ENCODE measurements at places on chromosomes 13 and 19. TPM values are rescaled to one million over a fixed set of nuclear protein-coding genes. Genes with fewer than 3 reads are reported as not detected.

- DNase-seq, result peak; percentile 52
Measured at GRCh38 chr19:16824658-16825311, 4.4 kb upstream of the SIN3B start.

DNA sequence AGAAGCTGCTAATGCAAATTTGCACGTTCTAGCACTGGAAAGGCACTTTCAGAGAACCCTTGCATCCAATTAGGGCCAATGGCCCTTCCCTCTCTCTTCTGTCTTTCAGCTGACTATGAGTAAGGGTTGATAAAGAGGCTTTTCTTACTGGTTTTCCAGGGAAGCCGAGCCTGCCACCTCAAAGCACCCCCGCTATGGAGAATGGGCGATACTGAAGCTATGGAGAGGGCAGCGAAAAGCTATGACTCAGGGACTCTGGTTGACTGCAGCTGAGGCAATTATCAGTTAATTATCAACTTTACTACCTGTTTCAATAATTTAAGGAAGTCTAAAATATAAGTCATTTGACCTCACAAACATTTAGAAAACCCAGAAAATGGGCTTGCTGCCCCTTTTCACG, 115.8 kb downstream of the TRPC4 start:
- DNase-seq, result peak; percentile 65

- no peak for DNase-seq
Measured at GRCh38 chr19:43804432-43804831, 2.2 kb upstream of the LYPD5 start.

- DNase-seq, result no peak
Measured at GRCh38 chr19:15218501-15218900, 13.7 kb downstream of the EPHX3 start.

DNA sequence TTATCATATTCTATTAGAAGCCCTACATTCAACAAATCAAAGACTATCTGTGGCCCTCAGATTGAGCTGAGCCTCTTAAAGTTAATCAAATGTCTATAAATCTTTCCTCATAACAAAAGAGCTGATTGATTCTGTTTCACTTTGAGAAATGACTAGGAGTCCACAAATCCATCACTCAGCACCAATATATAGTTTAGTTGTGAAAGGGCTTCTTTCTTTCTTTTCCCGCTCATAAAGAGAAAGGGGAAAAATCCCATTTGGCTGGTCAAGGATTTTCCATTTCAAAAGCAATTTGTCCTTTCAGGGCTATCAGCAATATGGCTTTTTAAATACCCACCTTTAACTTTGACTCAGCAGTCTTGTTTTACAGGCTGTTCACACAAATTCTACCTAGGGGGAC, 408.5 kb upstream of the PCDH20 start:
- no peak for DNase-seq

DNA sequence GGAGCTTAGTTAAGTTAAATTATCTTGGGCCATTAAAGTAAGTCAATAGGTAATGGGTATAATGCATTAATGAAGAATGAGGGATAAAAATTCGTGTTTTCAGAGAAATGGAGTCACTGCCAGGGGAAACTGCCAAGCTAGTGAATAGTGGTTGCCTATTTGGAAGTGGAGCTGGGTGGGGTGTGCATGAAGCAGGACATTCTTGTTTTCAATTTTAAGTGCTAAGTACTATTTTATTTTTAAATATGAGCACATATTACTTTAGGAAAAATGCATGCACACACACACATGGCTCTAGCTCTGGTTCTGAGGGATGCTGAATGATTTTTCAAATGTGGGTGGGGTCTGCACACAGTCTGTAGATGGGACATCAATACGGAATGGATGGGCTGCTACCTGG, 717.7 kb upstream of the SGCG start:
- DNase-seq, result no peak

DNA sequence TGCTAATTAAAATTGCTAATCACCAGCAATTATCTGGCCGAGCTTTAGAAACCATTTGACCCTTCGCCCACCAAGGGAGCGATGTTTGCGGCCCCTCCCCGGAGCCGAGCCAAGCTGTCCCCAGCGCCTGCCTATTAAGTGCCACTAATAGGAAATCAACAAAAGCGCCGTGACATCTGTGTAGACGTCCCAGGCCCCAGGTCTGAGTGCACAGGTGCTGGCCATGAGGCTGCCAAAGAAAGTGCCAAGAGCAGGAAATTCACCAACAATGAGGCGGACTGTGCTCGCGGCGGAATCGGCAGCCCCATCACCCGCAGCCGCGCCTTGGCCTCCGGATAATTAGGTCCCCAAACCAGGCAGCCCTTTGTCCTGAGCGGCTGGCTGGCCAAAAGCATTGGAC, 44.5 kb upstream of the SPACA7 start:
- no peak for DNase-seq

GRCh38 chr13:73061876-73062275, 3.1 kb downstream of the KLF5 start:
- no peak for DNase-seq

GRCh38 chr13:74073274-74073673, 60.9 kb downstream of the KLF12 start:
- no peak for DNase-seq

DNA sequence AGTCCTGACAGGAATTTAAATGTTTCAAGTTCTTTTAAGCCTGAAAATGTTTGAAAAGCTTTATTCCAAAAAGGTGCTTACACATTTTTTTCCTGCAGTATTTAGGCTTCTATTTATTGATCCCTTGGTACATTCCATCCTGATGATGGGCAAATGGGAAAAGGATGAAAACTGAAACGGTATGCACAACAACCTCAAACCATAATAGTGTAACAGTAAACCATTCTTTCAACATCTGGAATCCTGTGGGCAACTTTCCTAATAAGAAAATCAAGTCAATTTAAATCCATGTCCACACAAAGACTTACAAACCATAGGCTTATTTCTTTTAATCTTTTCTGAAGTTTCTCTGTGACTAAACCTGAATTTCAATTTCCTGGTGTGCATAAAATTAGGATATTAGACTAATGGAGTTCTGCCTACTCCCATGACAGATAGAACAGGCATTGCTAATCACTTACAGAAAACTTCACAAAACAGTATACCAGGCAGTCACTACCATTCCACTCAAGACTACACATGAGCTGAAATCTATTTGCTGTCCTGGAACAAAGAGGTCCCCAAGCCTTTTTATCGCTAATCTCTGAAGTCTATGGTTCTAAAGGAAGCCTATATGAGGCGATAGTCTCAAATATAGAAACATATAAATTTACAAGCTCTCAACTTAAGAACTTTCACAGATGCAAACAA, 103.3 kb downstream of the DLEU7 start:
- no peak for DNase-seq

GRCh38 chr19:42433503-42434260, 6.5 kb upstream of the LIPE start:
- DNase-seq, result peak; percentile 70

- DNase-seq, result no peak
Measured at GRCh38 chr19:38333245-38333644, 2.4 kb upstream of the CATSPERG start.

DNA sequence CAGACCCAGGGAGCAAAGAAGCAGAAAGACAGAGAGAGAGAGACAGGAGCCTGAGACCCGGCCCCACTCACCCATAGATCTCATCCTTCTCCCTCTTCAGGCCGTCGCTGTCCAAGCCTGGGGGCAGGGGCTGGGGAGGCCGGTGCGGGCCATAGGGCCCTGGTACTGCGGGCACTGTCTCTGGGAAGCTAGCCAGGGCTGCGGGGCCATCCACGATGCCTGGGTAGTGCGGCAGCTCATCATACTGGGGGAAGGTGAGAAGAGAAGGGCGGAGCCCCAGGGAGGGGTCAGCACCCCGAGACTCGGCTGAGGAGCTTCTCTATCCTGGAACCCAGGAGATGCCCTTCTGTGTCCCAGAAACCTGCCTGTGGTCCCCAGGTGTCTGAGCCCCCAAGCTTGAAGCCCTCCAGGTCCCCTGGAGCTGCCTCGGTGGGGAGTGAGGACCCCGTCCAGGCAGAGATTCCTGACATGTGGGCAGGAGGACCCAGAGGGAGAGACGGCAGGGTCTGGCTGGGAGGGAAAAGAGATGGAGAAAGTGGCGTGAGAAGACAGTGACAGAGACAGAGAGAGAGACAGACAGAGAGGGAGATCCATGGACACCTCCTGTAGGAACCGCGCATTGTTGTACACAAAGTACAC, 2.1 kb downstream of the MEIS3 start:
- DNase-seq, result no peak

- DNase-seq, result no peak
Measured at GRCh38 chr13:44792096-44792495, 197.2 kb downstream of the NUFIP1 start.

- DNase-seq, result no peak
Measured at GRCh38 chr19:2062770-2063169, 11.7 kb upstream of the MKNK2 start.

DNA sequence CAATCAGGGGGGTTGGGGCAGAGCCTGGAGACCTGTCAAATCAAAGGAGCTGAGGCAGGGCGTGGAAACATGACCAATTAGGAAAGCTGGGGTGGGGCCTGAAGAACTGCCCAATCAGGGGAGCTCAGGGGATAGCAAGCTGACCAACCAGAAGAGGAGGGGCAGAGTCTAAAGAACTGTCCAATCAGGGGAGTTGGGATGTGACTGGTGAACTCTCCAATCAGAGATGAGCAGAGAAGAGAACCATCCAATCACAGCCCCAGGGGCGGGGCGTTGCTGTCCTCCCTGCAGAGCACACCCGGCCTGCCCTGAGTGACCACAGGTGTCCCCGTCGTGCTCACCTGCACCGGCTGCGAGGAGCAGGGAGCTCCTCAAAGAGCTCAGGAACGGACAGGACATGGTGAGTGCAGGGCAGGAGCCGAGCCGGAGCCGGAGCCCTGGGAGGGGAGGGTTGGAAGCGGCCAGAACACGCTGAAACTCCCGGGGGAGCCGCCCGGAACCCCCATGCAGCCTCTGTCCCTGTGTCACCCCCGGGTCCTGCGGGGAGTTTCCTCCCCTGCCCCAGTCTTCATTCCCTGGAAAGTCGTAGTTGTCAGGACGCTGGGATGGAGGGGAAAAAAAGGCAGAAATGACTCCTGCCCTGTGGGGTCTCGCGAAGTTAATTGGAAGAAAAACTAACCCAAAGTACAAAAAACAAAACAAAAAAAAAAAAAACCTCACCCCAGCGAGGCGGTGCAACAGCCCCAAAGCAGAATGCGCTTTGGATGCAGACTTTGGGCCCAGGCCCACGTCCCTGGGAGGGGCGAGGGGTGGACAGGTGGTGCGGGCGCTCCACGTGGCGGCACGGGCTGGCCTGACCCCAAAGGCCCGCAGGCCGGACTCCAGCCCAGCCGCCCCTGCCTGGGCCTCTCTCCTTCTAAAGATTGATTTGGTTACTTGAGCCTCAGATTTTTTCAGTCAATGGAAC, at the start of gene ZNF556:
ZNF556 (plus strand) TSS at position 311 of the 967 bp plus-strand sequence; CDS start at position 398, 87 bp downstream.
- DNase-seq, result peak; percentile 96

DNA sequence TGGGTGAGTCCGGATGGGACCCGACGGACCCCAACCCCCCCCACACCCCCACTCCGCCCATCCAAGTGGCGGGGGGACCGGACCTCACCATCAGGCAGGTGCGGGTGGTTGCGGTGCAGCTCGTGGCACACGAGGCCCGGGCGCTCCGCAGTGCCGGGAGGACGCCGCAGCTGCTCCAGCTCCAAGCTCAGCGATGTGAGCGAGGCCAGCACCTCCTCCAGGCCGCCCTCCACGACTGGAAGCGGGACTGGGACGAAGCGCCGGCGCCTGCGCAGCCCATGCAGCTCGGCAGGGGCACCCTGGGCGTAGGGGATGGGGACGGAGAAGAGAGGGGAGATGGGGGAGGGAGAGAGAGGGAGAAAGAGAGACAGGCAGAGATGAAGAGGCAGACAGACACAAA, 30.1 kb upstream of the OLFM2 start:
- no peak for DNase-seq

GRCh38 chr13:105799155-105799554, 736.3 kb downstream of the EFNB2 start:
- DNase-seq, result no peak

GRCh38 chr19:30792561-30793505, 420.6 kb downstream of the ZNF536 start:
- DNase-seq, result no peak

DNA sequence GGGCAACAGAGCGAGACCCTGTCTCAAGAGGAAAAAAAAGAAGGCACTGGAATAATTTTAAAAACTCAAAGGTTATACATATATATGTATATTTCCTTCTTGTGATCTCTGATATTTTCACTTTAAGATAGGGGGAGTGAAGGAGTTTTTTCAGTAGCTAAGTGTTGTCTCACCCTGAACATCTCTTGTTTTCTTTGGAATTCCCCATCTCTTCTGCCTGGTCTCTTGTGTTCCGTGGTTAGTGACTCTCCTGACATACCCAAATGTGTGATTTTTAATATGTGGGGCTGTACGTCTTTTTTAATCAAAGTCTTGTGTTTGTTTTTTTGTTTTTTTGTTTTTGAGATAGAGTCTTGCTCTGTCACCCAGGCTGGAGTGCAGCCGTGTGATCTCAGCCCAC, 15.3 kb upstream of the KCTD4 start:
- DNase-seq, result no peak

- no peak for DNase-seq
Measured at GRCh38 chr13:65095161-65096082, 2134.7 kb downstream of the PCDH9 start.

GRCh38 chr13:80070024-80070703, 270.8 kb downstream of the SPRY2 start:
- no peak for DNase-seq

GRCh38 chr19:33426621-33427361, 53.3 kb downstream of the CEBPG start:
- no peak for DNase-seq

GRCh38 chr19:53960886-53961285, 1.9 kb upstream of the CACNG8 start:
- no peak for DNase-seq

DNA sequence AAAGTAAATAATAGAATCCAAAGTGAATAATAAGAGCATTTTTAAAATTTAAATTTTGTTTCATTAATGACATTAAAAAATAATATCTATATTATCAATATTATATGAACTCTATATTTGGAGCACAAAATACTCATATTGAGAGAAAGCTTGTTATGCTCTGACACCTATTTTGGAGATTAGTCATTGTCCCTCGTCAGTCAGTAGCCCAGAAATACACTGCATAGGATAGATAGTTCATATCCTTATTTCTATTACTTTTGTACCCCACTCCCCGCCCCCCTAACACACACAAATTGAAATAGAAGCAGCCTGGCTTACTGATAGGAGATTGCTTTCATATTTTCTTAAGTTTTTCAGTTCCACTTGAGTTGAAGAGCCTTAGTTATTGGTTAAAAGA, 652.8 kb downstream of the PCDH9 start:
- DNase-seq, result no peak

DNA sequence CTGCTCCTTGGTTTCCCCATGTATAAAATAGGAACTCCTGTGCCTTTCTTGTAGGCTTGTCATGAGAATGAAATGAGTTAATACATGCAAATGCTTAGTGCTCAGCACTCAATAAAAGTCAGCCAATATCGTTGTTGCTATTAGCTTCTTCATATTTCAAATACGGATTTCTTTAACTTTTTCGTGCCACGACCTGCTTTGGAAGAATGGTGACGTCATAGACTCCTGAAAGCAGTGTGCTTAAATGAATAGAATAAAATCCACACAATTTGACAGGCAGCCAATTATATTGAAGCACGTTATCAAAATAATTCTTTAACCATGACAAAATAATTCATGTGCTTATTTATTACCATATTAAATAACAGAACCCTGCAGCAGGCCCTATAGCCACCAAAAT, 26.6 kb upstream of the CDC16 start:
- DNase-seq, result no peak

MAP4K1 gene
- 0.39 TPM for total RNA-seq

LAIR1 gene
- total RNA-seq, result not detected

SLC25A41 gene
- not detected for total RNA-seq

CYP4F8 gene
- not detected for total RNA-seq

ZNF146 gene
- 114 TPM for total RNA-seq

PEAK3 gene
- 0.20 TPM for total RNA-seq

TPTE2 gene
- total RNA-seq, result not detected

LILRB4 gene
- not detected for total RNA-seq

RXFP2 gene
- total RNA-seq, result 1.2 TPM

SPACA4 gene
- not detected for total RNA-seq

All from RPMI7951 (cell line).